ENCODE measurements at places on chromosomes 4 and X.

DNA sequence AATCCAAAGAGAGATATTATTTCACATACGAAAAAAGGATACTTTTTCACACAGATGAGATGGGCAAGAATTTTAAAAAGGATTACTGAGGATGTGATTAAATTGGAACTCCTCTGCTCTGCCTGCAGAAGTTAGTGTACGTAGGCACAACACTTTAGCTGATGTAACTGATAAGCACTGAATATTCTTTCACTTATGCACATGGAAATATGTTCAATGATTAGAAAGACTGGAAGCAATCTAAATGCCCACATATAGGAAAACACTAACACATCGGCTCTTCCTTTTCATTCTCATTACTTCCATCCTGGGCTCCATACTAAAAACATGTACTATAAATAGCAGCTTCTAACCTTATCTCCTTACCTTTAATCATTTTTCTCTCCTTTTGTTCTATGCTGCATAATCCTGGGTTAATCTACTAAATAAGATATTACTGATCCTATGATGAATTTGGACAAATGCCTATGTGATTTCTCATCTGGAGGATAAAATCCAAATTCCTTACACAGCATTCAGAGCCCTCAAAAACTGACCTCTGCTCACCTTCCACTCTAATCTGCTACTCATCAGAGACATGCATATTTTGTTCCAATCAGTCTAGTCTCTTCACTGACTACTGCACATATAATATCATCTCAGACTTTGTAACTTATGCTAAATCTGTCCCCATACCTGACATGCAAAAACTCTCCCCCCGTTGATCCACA is 197.8 kb downstream of the PDGFC start:
- DNase-seq = no peak

GRCh38 chr4:5980436-5981155 is 37.6 kb downstream of the C4orf50 start:
- DNase-seq = no peak

GRCh38 chr4:122783301-122784215 is 43.1 kb upstream of the FGF2 start:
- no peak for DNase-seq

- no peak for DNase-seq
Observed at GRCh38 chr4:112199041-112199440, 32.5 kb upstream of the AP1AR start.

- DNase-seq = no peak
Observed at GRCh38 chr4:71261001-71261400, 77.8 kb upstream of the SLC4A4 start.

GRCh38 chr4:105145156-105145902 is 1.3 kb upstream of the TET2 start:
- DNase-seq = no peak

GRCh38 chrX:30649859-30650258 is 3.4 kb upstream of the GK start:
- no peak for DNase-seq

DNA sequence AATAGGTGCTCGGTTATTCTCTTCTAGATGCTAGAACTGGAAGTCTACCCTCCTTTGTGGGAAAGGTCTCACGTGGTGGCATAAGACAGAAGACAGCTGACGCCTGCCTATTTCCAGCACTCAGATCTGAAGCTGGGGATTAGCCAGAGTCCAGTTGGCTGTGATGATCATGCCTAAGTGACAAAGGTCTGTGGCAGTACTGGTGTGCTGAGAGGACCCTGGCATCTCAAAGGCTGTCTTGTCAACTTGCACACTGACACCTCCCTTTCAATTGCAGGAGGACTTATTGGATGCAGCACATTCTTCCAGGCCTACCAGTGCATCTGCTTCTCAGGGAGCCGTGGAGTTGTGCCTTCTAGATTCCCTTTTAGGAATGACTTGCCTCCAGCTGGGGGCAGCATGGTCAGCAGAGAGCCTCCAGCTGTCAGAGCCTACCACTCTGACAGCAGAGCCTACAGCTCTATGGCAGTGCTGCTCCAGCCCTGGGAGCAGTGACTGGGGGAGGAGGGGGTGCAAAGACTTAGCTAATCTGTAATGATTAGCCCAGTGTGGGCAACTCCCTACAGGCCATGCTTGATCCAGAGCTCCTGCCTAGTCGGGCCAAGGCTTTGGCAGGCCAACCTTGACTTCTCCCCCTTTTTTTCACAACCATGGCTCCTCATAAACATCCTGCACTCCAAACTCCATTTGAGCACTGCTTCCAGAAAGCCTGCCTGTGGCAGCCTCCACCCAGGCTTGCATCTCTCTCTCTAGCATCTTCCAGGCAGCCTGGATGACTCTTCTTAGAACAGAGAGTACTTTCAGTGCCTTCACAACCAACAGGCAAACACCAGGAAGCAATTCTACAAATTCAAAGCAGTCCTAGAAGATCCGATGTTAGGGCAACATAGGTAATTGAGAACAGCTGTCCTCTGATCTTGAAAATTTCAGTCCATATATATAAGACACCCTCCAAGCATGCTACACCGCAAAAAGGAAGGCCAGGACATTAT is 13.8 kb upstream of the FGFBP2 start:
- no peak for DNase-seq

GRCh38 chrX:120794525-120794975 is 81.1 kb downstream of the CT47B1 start:
- DNase-seq = no peak

DNA sequence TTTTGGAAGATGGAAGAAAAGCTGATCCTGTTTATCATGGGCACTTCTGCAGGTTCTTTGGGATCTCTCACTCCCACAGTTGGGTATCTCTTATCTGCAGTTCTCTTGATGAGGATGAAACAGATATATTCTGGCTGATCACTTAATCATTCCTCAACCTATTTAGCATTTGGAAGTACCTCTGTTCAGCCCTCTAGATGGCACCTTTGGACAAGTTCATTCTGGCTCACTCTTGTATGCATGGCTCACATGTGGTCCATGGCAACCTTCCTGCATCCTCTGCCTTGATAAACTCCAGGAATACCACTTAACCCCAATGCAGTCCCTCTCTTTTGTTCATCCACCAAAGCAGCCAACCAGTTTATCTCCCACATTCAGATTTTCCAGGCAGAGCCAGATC is 74.2 kb downstream of the SMARCA5 start:
- DNase-seq = no peak

- no peak for DNase-seq
Observed at GRCh38 chrX:43743100-43743822, 87.2 kb downstream of the MAOA start.

DNA sequence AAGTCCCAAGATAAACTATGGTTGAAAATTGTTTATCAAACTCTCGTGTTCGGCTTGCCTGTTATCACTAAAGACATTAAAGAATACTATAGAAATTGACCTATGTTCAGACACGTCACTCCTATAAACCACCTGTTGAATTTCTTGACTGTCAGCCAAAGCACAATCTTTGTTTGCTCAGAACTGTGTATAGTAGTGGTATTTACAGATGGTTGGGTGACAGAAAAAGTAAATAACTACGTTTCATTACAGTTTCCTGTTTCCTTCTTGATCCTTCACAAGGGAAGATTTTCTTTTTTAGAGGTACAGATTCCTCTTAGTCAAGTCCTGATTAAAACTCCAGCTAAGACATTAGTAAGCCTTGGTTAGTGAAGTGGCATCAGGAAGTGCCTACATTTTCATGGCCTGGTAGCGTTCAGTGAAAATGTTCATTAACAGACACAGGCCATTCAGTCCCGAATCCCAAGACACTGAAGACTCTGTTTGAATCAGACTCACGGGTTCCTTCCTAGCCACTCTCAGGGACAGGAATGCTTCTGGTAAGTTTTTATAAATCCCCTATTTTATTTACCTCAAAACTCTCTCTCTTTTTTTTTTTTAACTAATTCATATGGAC is at the start of gene SMIM31:
TSS of gene SMIM31 (plus strand) at position 259 of the 616 bp plus-strand sequence. CDS start 16,313 bp downstream, outside the sequence.
- no peak for DNase-seq

- no peak for DNase-seq
Observed at GRCh38 chr4:170776983-170777382, 687.2 kb upstream of the AADAT start.

GRCh38 chrX:20727447-20727846 is 460.7 kb upstream of the RPS6KA3 start:
- no peak for DNase-seq

Data from stimulated activated CD8-positive, alpha-beta memory T cell treated with anti-CD3 and anti-CD28 coated beads, Interleukin-2, amount 100 ng/mL, for 1 hour (primary cell).